SHP77 (cell line): ENCODE measurements at places on chromosomes 3 and 15.

DNA sequence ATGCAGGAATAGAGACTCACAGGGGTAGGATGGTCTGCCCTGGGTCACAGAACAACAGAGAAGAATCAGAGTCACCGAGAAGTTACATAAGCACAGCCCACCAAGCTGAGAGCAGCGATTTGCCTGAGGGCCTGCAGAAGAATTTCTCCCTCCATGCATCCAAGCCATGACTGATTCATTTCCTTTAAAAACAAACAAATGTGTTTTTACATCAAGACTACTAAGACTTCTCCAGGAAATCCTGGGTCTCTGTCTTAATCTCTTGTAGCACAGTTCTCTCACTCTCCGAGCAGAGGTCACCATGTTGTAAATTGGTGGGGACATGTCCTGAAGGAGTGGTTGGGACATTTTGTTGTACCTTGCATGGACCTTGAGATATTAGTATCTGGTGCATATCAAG, 159.8 kb downstream of the THSD4 start:
- no peak for DNase-seq

GRCh38 chr3:160005004-160005403, 16.4 kb downstream of the IL12A start:
- DNase-seq: no peak

GRCh38 chr3:164095279-164095678, 983.0 kb downstream of the SI start:
- DNase-seq: no peak

DNA sequence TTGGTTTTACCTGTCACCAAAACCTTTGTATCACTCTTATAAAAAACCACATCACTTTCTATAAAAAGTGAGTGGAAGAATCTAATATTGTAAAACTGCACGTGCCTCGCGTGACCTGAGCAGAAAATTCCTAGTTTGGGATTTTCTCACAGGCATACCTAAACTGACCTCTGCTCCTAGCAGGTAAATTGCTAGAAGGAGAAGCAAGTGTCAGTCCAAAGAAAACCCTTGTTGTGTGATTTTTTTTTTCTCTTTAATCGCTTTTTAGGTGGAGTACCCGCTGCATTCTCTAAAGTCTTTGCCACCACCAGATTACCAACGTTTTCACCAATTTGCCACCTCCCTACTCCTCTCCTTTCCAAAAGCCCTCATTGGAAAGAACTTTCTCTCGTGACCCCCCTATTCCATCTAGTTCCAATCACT, 534 bp upstream of the UBE2E1 start:
- DNase-seq: no peak

- DNase-seq: no peak
Measured at GRCh38 chr15:85027033-85027380, 45.4 kb downstream of the PDE8A start.

DNA sequence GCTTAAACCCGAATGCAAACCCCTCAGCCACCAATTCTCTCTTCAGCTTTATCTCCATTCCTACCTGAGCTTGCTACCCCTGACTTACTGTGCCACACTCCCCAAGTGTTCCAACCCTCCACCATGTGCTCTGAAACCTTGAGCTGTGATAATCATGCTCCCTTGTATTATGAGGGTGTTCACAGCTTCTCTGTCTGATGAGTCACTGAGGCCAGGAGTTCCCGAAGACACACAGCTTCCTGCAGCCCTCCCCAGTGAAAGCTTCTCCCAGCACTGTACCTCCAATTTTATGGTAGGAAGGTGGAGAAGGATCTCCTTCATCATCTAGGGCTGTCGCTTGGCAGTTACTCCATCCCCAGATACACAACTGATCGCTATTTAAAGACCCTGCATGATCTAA, 24.9 kb downstream of the STAC start:
- no peak for DNase-seq

- no peak for DNase-seq
Measured at GRCh38 chr3:31891876-31892455, 89.1 kb downstream of the OSBPL10 start.

DNA sequence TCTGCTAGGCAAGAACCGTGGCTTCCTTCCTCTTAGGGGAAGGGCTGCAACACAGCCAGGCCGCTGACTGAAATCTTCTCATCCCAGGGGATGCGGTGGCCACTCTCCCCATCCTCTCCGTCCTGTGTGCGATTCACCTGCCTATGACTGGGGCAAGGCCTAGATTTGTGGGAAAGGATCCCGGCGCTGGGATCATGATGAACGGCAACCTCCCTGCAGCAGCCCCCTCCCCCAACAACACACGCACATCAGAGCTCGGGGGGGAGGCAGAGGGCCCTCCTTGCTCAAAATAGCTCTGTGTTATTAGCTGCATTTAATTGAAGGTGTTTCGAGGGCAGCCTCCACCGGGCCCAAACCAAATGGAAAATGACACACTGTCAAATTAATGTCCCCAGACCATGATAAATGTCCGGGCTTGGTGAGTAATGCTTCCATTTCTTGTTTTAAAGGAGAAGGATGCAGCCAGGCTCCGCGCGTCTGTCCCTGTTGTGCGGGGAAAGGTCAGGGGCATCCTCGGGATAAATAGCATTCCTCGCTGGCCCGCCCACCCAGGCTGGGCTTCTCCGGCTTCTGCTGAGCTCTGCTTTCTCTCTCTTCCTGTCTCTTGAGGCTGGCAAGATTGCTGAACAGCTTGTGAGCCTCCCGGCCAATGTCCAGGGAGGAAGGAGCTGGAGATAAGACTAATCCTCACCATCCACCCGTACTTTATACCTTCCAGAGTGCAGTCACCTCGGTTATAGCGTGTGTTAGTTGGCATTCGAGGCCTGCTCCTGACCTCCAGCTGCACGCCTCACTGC, 56.4 kb upstream of the TLE3 start:
- no peak for DNase-seq

DNA sequence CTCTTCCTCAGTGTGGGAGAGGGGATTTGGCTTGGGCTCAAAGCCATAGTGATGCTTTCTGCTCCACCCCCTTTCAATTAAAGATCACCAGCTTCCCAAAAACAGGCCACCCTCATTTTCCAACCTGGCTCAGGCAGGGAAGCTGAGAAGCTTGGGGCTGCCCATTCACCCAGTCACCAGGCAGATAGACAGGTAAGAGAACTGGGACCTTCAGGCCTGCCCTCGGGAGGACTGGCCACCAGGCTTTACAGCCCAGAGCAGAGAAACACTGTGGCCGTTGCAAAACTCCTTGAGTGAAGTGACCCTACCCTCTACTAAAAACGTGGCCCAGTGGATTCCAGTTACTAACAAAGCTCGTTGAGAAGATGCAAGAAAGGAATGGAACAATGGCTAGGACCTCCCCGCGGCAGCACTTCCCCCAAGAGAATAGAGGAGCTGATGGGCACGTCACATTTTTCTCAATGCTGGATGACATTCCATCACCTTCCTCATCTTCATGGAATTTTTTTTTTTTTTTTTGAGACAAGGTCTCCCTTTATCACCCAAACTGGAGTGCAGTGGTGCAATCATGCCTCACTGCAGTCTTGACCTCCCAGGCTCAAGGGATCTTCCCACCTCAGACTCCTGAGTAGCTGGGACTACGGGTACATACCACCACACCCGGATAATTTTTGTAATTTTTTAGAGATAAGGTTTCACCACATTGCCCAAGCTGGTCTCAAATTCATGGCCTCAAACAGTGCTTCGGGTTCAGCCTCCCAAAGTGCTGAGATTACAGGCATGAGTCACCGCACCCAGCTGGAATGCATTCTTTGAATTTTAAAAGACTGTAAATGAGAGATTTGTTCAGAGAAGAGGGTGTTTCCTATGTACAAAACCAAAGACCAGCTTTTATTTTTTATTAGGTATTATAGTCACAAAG, 37.9 kb downstream of the LIPC start:
- DNase-seq: no peak

GRCh38 chr3:171784937-171785336, 25.3 kb downstream of the PLD1 start:
- DNase-seq: no peak

GRCh38 chr3:38015485-38015884, 14.0 kb downstream of the PLCD1 start:
- DNase-seq: no peak

DNA sequence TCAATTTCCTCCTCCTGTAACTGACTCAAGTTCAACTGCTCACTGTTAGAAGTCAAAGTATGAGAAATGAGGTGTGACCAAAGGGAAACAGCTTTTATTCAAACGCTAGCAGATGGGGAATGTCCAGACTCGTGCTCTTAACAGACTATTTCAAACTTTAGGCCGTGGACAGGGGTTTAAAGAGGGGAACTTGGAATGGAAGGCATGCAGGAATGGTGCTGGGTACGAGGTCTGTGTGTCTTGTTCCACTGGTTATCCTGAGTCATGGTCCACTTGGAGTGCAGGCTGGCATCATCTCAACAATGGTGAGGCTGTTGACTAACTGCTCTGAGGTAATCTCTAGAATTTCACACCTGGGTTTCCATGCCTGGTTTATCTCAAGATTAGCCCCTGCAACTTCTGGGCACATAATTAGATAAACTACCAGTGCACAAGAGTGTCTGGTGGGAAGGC, 22.9 kb upstream of the DNAAF4 start:
- no peak for DNase-seq

DNA sequence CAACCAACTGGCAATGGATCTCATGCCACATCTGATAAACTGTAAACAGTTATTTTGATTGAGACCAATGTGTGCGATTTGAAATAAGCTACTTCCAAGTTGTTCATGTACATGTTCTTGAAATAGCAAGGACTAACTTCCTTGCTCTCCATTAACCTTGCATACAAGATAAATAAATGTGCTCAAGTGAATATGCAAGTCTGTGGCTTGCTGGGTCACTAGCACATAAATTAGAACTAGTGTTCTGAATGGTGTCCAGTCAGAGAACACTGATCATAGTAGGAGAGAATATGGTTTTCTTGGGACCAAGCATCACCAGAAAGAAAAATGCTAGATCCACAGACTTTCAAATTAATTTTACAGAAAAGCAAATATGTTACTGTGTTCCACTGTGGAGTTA, 640.0 kb upstream of the CCDC54 start:
- DNase-seq: no peak

DNA sequence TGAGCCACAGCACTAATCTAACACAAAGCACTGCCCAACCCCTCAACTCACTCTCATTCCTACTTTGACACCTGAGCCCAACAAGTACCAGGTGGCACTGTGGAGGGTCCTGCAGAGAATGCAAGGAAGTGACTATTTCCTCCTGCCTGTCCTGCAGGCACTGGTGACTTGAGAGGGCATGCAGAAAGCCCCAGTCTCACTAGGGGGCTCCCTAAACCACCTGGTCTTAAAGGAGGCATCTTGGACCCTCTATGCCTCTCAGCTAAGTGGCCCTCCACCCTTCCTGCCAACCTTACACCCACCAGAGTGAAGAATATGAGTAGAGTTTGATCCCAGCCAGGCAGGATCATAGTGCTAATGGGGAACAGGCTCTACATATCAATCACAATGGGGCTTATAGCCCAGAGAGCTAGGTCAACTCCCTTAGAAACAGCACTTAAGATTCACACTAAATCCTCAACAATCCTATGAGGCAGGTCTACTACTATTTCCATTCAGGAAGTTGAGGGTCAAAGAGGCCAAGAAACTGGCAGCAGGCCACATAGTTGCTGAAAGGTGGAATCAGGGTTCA, 15.2 kb downstream of the TRAIP start:
- no peak for DNase-seq

DNA sequence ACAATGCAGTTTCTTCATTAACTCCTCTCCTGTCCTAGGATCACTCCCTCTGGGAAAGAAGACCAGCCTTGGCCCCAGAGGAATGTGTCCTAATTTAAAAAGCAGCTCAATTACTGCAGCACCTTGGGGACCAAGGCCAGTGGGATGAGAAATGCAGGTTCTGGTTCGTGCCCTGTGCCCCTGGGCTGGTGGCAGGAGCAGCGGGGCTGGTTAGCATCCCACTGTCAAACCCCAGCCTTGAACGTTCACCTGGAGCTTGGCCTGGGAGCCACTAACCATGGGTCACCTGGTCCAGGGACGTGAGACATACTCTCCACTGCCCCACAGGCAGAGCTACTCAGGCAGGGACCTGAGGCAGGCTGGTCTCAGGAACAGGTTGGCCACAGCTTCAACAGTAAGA, 8.4 kb upstream of the RTP3 start:
- no peak for DNase-seq

GRCh38 chr3:67077656-67078055, 79.5 kb downstream of the KBTBD8 start:
- no peak for DNase-seq
